ENCODE measurements at places on chromosomes 12 and 14.

DNA sequence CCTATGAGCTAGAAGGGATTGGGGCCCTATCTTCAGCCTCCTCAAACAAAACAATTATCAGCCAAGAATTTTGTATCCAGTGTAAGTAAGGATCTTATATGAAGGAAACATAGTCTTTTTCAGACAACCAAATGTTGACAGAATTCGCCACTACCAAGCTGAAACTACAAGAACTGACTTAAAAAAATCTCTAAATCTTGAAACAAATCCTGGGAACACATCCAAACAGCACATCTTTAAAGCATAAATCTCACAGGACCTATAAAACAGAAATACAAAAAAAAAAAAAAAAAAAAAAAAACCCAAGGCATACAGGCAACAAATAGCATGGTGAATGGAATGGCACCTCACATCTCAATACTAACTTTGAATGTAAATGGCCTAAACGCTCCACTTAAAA, 41.3 kb upstream of the LMNTD1 start:
- DNase-seq, result no peak

DNA sequence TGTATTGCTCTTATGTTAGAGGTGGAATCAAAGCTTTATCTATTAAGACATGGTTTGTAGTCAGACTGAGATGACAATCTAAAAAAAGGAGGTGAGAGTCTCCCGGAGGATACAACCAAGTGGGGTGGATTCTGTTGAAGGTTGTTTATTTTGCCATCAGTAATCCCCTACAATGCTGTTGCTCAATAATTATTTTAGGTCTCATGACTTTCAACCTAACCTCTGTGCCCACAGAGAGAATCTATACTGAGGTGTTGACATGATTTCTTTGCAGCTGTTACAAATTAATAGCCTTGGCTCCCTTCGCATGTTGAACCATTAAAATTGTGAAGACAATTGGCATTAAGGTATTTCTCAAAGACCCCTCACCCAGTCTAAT, 28.7 kb upstream of the FOS start:
- no peak for DNase-seq

GRCh38 chr14:60245380-60246177, 3.4 kb upstream of the PPM1A start:
- DNase-seq, result no peak

- DNase-seq, result no peak
Measured at GRCh38 chr14:99057576-99058083, 214.4 kb downstream of the BCL11B start.

DNA sequence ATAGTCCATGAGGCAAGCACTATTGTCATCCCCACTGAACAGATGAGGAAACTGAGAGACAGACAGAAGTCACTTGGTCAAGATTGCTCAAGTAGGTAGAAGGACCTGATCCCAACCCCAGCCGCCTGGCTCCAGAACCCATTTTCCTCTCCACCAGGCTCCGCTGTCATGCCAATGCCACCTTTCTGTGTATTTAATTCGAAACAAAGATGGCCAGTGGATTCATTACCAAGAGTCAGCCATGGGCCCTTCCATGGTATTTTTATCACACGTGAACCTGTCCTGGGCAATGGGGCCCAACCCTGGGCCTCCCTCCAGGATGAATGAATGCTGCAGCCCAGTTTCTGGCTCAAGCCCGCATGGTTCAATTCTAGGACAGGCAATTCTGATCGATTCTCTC, 673.4 kb downstream of the BCL11B start:
- no peak for DNase-seq

GRCh38 chr12:17928708-17929366, 161.2 kb downstream of the RERGL start:
- no peak for DNase-seq

- DNase-seq, result no peak
Measured at GRCh38 chr12:61531195-61531594, 729.0 kb upstream of the USP15 start.

- no peak for DNase-seq
Measured at GRCh38 chr12:114682785-114683708, 928 bp downstream of the TBX3 start.

DNA sequence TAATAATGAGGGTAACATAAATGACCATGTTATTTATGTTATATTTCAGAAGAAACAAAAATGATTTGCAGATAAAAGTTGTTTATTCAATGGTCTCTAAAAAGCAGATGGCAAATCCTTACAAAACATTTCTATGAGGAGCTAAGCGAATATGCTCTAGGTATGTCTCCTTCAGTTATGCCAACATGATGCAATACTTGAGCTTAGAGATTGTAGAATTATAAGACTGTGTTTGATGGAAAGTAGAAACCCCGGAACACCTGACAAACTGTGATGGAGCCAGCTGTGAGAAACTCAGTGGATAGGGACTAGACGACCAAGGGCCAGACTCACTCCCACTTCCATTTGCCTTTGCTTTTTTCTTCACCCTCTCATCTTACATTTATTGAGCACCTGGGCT, 17.8 kb upstream of the NR1H4 start:
- DNase-seq, result no peak

- DNase-seq, result no peak
Measured at GRCh38 chr14:92105073-92105892, 1.1 kb downstream of the ATXN3 start.

- DNase-seq, result no peak
Measured at GRCh38 chr14:90986510-90986909, 73.9 kb downstream of the RPS6KA5 start.

DNA sequence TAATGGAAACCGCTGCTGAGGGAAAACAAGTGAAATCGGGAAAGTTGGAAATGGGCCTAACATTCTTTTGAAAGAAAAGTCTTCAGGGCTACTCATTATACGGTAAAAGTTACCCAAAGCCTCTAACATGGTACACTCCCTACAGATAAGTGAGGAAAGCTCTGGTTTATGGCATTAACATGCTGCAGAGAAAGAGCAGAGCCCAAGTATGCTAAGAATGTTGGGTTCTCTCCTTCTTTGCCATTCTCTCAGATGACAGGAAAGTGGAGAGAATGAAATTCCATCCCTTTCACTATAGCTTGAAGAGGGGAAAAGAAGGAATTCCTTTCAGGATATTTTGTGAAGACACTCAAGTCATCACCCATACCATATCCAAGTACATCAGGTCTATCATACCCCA, 348.0 kb downstream of the SEC23A start:
- DNase-seq, result no peak

DNA sequence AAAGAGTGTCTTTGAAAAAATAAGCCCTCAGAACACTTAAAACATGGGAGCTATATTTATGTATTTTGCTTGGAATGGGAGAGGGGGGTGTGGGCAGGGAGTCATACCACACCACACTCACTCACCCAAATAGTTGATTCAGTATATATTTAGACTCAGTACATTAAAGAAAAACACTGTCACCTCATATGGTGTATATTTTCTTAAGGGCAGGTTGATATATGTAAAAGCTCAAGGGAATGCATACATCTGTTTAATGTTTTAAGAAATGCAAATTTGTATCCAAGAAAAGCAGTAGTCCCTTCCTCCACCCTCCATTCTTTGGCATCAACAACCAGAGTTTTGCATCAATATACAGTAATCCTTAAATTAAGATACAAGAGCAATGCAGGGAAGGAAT, 1.4 kb downstream of the NFYB start:
- no peak for DNase-seq

GRCh38 chr12:5066251-5066650, 22.6 kb downstream of the KCNA5 start:
- no peak for DNase-seq

DNA sequence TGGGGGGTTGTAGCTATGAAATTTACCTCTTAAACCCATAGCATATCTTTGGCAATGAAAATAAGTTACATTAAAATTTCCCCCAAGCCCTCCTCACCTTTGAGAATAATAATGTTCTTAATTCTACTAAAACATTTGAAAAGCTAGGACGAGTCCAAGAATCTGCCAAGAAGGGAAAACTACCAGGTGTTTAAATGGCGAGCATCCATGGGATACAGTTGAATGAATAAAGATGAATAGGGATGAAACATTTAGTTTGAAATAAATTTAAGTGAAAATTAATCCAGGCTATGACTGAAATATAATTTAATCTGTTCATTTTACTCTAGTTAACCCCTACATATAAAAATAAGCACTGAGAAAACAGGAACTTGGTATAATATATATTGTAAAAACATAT, 536.7 kb downstream of the FLRT2 start:
- no peak for DNase-seq

DNA sequence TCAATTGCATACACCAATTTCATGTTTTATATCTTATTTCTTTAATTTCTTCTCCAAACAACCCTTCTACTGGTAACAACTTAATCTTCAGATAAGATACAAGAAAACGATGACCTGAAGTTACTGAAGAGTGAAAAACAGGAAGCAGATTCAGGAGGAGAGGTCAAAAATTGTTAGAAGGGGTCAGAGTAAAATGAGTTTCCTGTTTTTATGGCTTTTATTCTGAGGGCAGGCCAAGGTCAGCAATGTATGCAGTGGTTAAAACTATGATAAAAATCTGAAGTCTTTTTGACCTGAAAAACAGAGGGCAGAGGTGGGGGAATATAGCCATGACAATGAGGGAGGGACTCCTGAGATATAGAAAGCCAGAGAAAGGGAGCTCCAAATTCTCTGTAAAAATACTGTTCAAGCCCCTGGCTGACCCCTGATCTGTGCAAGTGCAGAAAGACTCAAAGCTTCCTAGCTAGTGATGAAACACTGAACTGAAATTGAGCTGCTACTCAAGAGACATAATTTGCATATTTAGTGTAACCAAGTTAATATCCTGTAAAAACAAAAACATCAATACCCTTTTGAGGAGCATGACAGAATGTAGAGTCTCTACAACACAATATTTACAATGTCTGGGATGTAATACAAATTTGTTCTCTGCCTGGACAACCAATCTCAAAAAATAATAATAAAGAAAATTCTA, 514.3 kb upstream of the SEL1L start:
- no peak for DNase-seq

- no peak for DNase-seq
Measured at GRCh38 chr14:50311337-50311971, 575 bp downstream of the L2HGDH start.

GRCh38 chr12:130768120-130768519, 52.0 kb upstream of the RIMBP2 start:
- DNase-seq, result no peak

- DNase-seq, result no peak
Measured at GRCh38 chr12:118853634-118854033, 127.7 kb upstream of the SRRM4 start.

DNA sequence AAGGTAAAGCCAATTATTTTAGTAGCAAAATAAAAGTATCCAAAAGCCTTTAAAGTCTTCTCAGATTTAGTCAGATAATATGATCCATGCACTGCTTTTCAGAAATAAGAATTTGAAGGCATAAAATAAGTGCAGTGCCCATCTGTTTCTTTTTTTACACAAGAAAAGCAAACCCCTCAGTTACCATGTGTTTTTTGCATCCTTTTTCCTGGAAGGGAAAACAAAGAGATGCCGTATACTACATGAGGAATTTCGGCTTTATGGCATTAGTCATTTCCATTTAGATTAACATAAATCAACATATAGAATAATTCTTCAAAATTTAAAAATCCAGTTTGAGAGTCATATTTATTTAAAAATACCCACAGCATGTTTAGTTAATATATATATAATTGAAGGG, 70.0 kb upstream of the GNPNAT1 start:
- no peak for DNase-seq

GRCh38 chr12:46390304-46390703, 17.7 kb upstream of the SLC38A2 start:
- DNase-seq, result no peak

DNA sequence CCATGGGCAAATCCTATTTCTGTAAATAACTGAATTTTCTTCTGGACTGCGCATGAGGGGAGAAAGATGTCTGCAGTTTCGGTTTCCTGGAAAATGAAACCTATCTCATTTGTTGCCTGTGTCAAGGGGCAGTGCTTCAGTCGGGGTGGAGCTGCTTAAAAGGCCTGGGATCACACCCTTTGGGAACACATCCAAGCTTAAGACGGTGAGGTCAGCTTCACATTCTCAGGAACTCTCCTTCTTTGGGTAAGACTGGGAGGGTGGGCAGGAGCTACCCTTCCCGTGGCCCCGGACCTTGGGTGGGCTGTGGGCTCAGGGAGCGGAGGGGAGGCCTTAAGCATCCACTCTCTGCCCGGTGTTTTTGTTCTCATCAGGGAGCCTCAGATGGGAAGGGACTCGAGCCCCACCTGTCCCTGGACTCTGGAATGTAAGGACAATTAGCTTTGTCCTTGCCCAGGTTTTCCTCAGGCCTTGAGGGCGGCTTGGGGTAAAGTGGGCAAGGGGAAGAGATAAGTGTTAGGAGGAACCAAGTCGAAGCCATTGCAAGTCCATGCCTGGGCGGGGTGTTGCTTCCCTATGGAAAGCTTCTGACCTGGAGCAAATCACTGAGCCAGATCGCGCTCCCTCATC, at the start of gene IFI27:
Gene IFI27, plus strand, starts transcription at position 185 of the 630 bp plus-strand sequence.
- peak; percentile 54 for DNase-seq

GRCh38 chr12:46131732-46132469, 136.9 kb downstream of the SLC38A1 start:
- no peak for DNase-seq

- no peak for DNase-seq
Measured at GRCh38 chr12:80756875-80757274, 40.2 kb downstream of the MYF5 start.

DNA sequence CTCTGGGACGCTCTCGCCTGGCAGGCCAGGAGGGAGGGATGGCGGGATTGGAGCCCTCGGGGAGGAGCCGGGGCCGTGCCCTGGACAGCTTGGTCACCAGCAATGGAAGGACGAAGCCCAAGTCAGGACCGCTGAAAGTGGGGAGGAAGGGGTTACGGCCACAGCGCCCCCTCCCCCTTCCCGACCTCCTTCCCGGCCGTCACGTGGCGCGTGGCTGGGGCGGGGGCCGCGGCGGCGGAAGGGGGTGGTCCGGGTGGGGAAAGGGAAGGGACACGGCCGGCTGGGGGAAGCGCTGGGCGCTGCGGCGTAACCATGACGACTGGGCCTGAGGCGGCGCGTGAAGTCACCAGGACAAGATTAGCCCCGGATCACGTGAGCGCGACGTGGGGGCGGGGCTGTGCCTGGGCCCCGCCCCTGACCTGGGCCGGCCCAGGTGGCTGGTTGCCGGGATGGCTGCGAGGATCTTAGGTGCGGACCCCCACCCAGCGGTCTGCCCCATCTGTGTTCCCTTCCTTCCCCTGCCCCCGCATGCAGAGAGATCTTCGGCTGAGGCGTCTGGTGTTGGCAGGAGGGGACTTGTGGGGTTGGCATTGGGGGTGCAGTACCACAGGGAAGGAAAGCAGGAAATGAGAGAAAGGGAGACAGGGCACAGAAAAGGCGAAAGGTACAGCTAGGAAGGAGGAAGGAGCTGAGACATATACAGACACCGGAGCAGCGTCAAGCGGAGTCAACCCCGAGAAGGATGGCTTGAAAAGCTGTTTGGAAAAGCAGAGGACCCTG, 6.2 kb downstream of the MAP3K12 start:
- peak; percentile 74 for DNase-seq

- no peak for DNase-seq
Measured at GRCh38 chr14:33475623-33476022, 475.3 kb downstream of the EGLN3 start.

- DNase-seq, result no peak
Measured at GRCh38 chr12:6340032-6340638, 1.7 kb downstream of the TNFRSF1A start.

- no peak for DNase-seq
Measured at GRCh38 chr12:124928912-124929530, 14.6 kb upstream of the UBC start.
